Stimulated activated CD8-positive, alpha-beta memory T cell treated with anti-CD3 and anti-CD28 coated beads, Interleukin-12 subunit alpha, Interleukin-12 subunit beta, amount 100 ng/mL, for 1 hour (primary cell): ENCODE measurements at places on chromosomes 1 and 21.

GRCh38 chr1:70431317-70431716 lies 20.2 kb downstream of the CTH start:
- no peak for DNase-seq

DNA sequence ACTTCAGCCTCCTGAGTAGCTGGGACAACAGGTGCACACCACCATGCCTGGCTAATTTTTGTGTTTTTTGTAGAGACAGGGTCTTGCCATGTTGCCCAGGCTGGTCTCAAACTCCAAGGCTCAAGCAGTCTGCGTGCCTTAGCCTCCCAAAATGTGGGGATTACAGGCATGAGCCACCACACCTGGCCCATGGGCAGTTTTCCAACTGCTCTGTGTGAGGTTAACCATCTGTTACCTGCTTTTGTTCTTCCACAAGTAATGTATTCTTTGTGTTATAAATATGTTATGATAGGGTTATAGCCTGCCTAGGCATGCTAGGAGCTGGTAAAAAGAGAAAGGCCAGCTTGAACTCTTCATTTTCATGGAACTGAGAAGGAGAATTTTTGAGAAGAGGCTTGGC lies 30.7 kb downstream of the TUFT1 start:
- DNase-seq = no peak

DNA sequence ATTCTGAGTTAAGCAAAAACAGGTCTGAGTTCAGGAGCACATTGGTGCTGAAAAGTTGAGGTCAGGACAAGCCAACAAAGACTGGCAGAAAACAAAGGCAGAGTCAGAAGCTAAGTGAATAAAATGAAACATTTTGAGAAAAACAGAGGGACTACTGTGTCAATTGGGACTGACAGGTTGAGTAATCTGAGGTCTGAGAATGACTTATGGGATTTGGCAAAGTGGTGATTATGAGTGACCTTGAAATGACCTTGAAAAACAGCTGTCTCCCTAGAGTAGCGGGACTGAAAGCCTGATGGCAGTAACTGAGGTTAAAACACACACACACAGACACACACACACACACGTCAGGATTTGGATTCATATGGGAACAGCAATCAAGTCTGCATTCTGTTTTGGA lies 8.8 kb upstream of the COG2 start:
- no peak for DNase-seq

DNA sequence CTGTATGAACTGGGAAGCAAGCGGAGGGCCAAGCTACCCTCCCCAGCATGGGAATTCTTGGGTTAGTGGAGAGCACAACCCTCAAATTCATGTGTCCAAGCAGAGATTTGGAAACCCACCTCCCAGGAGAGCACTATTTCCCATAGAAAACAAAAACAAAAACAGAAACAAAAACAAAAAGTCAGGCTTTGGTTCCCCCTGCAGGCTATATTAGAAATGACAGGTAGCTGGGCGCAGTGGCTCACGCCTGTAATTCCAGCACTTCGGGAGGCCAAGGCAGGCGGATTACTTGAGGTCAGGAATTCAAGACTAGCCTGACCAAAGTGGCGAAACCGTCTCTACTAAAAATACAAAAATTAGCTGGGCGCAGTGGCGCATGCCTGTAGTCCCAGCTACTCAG lies 10.8 kb downstream of the MINDY1 start:
- DNase-seq = no peak

GRCh38 chr1:180123463-180123936 lies 31.2 kb upstream of the QSOX1 start:
- DNase-seq = no peak

DNA sequence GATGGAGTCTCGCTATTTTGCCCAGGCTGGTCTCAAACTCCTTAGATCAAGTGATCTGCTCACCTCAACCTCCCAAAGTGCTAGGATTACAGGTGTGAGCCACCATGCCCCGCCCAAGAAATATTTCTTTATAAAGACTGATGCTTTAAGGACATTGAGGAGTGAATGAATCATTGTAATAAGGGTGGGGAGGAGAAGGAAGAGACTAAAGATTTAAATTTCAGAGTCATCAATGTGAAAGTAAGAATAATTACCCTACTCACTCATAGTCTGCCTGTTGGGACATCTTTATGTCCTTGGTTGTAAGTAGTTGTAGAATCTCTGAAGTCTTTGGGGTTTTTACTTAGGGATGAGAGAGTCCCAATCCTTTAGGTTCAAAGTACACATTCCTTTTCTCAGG lies 7.3 kb downstream of the KDM1A start:
- DNase-seq = no peak

GRCh38 chr1:147539122-147539575 lies 2.2 kb upstream of the BCL9 start:
- no peak for DNase-seq

DNA sequence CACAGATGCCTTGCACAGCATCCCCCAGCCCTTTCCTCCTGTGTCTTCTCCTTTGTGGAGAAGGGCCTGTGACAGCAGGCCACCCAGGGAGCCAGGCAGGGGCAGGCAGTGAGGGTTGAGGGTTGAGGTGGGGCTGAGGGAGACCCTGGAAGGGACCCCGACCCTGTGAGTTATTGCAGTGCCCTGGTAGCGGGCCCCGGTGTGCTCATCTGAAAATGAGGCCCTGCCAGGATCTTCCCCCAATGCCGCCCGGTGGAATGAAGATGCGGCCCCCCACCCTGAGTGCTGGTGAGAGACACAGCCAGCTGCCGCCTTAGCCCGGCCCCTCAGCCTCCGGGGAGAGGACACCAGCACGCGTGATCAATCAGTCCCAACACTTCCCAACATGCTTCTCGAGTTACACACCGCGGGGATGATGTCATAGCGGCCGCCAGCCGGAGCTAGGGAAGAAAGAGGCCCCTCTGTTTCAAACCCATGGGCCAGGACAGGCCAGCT lies 36.2 kb upstream of the ACTRT2 start:
- no peak for DNase-seq

DNA sequence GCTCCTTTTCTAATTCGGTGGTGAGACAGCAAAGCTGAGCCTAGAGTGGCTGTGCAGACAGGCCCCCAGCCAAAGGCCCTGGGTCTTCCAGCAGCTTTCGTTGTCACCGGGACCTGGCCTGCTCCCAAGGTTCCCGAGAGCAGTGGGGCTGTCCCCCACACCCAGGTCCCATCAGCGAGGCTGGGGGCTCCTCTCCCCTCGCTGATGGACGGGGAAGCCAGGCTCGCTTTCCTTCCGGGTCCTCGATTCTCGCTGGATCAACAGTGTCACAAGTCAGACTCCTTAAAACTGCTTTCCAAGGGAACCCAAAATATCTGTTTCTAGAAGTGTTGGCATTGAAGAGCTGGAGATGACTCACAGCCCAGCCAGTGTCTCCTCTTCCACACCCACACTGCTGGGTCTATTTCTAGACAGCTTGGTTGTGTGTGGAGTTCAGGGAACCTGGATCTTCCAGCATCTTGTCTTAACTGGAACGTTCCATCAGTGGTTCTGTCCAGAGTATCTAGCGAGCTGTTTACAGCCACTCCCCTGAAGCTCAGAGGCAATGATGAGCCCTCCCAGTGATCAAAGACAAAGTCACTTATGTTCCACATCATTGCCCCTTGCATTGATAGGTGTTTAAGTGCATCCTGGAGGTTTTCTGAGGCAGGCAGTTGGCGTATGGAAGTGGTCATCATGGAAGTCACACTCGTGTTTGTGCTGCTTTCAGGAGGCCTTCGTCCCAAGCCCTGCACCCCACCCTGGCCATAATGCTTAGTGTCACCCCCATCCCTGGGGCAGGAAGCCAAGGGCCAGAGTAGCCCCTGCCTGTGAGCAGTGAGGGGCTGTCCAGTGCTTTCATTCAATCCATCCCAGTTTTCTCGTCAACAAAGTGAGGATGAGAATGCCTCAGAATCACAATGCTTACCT lies 35.2 kb downstream of the RRP1 start:
- DNase-seq = no peak

- no peak for DNase-seq
Observed at GRCh38 chr1:5973771-5974170, 18.5 kb downstream of the NPHP4 start.

GRCh38 chr1:180926164-180926981 lies 13.7 kb downstream of the KIAA1614 start:
- no peak for DNase-seq

GRCh38 chr1:238099871-238100270 lies 209.1 kb upstream of the ZP4 start:
- DNase-seq = no peak

- DNase-seq = no peak
Observed at GRCh38 chr1:222787729-222788128, 27.1 kb upstream of the DISP1 start.

DNA sequence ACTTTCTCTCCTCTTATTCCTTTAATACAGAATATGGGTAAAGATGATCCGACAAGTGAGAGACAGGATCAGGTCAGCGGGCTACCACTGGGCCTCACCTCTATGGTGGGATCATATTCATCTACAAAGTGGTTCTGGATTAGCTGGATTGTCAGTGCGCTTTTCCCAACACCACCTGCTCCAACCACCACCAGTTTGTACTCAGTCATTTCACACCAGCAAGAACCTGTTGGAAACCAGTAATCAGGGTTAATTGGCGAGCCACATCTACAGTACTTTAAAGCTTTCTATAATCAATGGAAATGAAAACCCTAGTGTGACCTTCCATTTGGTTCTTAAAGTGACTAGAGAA lies 643 bp downstream of the NRAS start:
- no peak for DNase-seq

DNA sequence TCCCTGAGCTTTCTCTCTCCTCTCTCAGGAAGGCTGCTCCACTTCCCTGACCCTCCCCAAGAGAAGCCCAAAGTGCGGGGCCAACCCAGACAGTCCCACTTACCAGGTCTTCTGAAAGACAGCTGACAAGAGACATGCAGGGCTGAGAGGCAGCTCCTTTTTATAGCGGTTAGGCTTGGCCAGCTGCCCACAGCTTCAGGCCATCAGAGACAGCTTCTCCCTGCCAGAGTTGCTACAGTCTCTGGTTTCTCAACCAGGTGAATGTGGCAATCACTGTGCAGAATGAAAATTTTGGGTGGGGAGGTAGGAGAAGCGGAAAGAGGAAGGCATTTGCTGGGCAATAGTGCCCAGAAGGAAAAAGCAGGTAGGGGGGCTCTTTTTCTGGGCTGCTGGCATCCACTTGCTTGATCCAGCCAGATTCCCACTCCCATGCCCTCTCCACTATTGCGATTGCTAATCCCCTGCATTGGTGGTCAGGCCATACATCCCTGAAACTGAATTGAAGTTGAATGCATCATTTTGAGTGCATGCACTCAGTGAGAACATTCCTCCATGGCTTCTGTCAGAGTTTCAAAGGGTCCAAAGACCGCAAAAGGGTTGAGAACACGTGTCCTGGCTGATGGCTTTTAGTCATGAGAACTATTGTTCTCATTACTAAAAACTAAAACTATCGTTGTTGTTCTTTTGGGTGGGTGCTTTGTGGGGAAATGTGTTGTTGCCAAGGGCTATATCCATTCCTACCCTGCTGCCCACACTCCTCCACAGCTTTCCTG lies at the start of gene S100A8:
S100A8 (minus strand) TSS at position 136 of the 773 bp plus-strand sequence. CDS start 538 bp downstream, outside the sequence.
- DNase-seq = no peak

- no peak for DNase-seq
Observed at GRCh38 chr21:45378258-45378966, 26.6 kb upstream of the COL18A1 start.

- DNase-seq = no peak
Observed at GRCh38 chr1:6419397-6419803, 319 bp downstream of the HES2 start.

- DNase-seq = no peak
Observed at GRCh38 chr1:158485455-158485854, 13.4 kb downstream of the OR10R2 start.

- DNase-seq = no peak
Observed at GRCh38 chr1:60973668-60974067, 108.7 kb upstream of the NFIA start.
